ENCODE measurements at places on chromosomes 5 and 9.
A peak's percentile ranks its signal among the peaks of the same experiment; 100 is the strongest.

GRCh38 chr9:107548298-107549142 lies 59.0 kb upstream of the KLF4 start:
- no peak for DNase-seq

DNA sequence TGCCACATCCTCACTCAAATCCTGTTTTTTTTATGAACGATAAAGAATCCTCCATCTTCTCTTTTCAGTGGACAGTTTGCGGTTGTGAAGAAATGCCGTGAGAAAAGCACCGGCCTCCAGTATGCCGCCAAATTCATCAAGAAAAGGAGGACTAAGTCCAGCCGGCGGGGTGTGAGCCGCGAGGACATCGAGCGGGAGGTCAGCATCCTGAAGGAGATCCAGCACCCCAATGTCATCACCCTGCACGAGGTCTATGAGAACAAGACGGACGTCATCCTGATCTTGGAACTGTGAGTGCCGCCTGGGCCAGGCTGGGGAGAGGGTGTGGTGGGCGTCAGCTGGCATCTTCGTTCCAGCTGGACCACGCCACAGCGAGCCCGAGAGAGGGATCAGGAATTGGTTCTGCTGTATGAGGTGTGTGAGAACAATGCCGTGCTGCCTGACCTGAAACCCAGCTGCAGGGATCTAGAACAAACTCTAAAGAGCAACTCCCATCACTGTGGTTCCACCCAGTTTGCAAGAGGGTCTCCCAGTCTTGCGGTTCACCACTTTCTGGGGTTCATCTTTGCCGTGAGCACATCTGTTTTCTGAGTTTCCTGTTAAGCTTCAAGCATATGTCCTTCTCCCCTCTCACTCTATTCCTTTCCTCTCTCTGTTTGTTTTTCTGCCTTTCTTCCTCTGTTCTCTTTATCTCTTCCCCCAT lies 107.4 kb downstream of the DAPK1 start:
- DNase-seq, result no peak

DNA sequence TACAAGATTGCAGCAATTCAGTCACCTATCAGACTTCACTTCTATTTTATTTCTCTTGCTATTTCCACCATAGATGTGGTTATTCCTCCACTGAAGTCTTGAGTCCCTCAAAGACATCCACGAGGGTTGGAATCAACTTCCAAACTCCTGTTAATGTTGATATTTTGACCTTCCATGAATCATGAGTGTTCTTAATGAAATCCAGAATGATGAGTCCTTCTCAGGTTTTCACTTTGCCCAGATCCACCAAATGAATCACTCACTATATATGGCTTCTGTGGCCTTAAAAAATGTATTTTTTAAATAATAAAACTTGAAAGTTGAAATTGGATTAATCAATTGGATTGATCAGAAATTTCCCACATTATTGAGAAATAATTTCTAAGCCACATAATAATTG lies 1821.0 kb downstream of the EFNA5 start:
- DNase-seq, result no peak

DNA sequence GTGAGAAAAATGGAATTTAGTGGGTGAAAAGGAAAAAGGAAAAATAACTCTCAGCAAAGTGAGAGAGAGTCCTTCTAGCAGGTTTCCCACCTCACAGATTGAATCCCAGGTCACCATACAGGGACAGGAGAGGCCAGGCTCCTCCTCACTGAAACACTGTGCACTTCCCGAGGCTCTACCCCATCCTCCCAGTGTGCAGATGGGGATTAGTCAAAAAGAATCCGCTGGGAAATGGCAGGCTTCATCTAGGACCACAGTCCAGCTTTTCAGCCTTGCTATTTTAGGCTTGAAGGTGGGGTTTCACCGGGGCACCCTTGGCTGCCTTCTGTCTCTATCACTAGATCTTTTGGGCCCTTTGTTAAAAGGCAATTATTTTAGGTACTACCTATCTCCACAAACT lies 47.8 kb downstream of the YIPF5 start:
- no peak for DNase-seq

DNA sequence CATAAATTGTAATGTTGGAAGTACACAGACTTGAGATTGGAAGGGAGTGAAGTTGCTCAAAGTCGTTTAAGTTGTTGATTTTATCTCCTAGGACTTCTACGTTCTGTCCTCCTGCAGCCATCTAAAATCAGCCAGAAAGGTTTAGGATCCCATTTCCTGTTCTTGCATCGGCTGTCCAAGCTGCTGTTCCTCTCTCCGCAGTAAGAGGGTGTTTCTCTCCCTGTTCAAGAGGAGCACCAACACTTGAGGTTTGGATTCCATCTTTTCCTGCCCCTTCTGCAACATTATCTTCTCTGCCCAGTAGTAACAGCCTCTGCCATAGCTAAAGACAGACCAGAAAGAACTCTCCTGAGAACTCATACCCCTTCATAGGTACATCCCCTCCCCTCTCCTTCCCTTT lies 373.4 kb downstream of the GADD45G start:
- no peak for DNase-seq

DNA sequence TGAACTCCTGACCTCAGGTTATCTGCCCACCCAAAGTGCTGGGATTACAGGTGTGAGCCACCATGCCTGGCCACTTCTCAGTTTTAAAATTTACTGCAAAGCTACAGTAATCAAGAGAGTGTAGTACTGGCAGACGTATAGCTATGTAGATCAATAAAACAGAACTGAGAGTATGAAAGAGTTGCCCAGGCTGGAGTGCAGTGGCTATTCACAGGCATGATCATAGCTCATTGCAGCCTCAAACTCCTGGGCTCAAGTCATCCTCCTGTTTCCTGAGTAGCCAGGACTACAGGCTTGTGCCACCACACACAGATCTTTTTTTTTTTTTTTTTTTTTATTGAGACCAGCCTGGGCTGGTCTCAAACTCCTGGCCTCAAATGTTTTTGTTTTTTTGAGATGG lies 26.5 kb upstream of the NCS1 start:
- DNase-seq, result no peak

GRCh38 chr5:111863801-111864200 lies 106.8 kb upstream of the NREP start:
- DNase-seq, result no peak

DNA sequence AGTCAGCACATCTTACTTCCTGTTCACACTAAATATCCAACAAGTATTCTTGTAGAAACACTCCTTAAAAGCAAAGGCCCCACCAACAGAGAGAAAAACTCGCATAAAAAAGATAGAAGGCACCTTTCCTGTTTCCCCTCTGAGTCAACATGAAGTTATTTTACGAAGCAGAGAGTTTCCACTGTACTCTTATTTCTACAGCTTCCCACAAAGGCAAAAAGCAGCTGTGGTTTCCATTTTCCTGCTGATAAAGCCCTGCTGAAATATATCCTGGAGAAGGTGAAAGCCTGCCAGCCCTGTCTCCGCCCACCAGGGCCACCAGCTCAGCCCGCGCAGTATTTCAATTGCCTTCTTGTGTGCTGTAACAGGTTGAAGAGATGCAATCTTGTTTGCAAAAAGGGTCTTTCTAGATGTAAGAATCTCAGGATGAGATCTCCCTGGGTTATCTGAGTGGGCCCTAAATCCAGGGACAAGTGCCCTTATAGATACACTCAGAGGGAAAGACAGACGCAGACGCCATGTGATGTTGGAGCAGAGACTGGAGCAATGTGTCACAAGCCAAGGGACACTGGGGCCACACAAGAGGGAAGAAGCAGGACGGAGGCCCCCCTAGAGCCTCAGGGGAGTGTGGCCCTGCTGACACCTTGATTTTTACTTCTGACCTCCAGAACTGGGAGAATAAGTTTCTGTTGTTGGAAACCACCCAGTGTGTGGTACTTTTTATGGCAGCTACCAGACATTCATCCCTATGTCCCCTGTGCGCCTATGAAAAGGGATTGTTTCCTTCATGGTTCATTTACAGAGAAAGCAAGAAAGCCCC lies 19.9 kb downstream of the SEMA4D start:
- peak; percentile 64 for DNase-seq

- no peak for DNase-seq
Measured at GRCh38 chr5:51273021-51273420, 110.2 kb upstream of the ISL1 start.

DNA sequence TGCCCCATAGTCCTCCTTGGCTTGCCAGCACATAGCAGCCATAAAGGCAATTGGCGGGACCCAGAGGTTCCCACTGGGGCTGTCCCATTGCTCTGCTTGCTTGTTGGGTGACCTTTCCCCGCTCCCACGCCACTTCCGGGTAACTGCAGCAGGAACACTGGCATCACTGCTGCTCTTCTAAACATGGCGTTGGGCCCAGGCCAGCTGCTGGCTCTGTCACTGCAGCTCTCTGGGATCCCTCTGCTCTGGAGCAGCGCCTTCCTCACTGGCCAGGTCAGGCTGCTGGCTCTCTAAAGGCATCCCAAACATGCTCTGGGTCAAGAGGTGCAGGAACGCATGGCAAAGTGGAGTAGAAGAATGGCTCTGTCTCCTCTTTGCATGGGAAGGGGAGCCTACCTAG lies 92.9 kb downstream of the DRD1 start:
- no peak for DNase-seq
